AG09309 (cell line): ENCODE measurements at places on chromosomes 5 and 9.
A peak's percentile ranks its signal among the peaks of the same experiment; 100 is the strongest.

- DNase-seq = no peak
These were observed 62.2 kb downstream of the ADAMTS16 start for GRCh38 chr5:5202321-5202720.

DNA sequence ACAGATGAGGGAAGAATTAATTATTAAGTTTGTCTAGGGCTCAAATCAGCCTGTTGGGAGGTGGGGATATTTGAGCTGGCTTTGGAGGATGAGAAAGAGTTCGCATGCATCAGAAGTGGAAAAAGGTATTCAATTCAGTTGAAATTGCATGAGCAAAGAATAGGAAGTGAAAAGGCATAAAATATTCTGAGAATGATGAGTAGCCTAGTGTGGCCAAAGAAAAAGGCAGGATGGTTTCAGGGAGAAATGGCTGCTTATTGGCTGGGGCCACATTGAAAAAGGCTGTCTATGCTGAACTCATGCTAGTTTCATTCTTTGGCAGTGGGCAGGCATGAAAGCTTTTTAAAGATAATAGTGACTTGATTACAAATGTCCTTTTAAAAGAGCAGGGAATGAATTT lies 235.4 kb upstream of the RIOK2 start:
- no peak for DNase-seq

DNA sequence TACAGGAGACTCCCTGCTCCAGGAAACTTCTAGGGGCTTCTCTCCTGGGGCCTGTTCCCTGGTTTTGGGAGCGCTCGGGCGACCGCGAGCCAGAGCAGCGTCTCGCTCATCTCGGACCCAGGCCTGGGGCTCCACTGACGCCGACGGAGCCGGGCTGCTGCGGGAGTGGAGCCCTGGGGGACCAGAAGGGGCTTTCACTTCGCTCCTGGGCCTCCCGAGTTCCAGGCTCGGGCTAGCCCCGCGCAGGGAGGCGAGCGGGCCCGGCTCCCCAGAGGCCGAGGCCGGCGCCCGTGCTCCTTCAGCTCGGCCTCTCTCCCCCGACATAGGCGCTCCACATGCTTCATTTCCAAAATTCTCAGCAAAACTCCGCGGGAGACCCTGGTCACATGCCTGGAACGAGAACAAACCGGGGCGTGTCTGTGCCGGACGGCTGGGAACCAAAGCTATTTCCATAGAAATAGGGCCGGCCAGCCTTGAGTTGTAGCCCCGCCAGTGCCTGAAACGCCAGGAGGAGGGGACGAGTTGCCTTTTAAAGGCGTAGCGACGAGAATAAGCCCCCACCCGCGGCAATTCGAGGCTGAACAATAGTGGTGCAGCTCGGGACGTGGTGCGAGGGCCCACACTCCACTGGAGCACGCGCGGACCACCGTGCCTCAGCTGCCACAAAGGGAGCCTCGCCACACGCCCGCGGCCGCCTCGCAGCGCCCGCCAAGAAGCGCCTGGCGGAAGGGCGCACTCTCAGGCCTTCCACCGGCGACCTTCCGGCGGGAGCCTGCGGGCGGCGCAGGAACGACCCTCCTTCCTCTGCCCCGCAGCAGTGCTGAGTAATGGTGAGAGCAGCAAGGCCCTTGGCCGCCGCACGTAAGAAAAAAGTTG lies 1.1 kb upstream of the G3BP1 start:
- no peak for DNase-seq

- DNase-seq = no peak
These were observed 35.6 kb upstream of the NIM1K start for GRCh38 chr5:43156388-43156787.

- DNase-seq = no peak
These were observed 293.2 kb downstream of the CWC27 start for GRCh38 chr5:65061974-65062353.

DNA sequence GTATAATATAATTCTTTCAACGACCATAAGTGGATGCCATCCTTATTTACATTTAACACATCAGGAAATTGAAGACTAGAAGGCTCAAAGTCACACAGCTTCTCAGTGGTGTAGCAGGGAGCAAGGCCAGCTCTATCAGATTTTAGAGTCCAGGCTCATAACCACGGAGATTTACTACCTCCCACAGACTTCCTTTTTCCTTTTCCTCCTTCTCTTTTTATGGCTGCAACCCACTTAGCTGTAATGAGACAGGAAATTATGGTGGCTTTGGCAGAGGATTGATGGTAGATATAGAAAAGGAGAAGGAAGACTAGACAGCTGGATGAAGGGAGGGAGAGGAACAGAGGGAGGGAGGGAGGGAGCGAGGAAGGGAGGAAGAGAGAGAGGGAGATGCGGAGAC lies 47.4 kb downstream of the SPEF2 start:
- DNase-seq = no peak

DNA sequence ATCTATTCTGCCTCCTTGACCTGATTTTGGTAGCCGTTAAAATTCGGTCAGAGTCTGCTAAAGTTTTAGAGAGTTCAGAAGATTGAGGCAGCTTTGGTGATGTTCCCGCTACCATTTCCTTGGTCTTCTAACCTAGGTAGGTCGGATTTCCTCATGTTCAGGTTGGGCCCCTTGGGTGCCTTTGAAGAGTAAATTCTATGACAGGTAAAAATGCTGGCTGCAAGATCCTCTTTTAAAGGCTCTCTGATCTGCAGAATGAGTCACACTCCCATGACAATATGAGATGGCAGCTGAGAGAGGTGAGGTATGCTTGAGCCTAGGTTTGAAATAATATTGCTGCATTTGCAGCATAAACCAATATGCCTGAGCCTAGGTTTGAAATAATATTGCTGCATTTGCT lies 198.9 kb downstream of the TSSK1B start:
- no peak for DNase-seq

DNA sequence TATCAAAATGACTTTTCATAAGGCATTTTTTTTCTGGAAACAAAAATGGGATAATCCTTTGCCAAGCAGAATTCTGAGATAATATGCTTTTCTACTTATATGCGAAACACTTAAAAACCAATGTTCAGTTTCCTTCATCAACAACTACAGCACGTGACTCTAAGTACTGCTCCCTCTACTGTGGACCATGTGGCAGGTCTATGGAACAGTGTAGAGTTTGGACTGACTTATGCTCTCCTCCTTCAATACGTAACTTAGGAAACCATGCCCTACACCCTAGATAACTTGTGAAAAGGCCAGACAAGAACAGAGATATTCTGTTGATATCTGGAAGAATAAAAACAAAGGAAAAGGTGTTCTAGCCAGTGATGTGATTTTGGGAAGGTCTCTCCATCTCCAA lies 111.3 kb upstream of the GNA14 start:
- DNase-seq = no peak

GRCh38 chr5:158724521-158725188 lies 375.1 kb downstream of the EBF1 start:
- no peak for DNase-seq

- DNase-seq = no peak
These were observed 32.8 kb downstream of the ZNF608 start for GRCh38 chr5:124713595-124713994.

GRCh38 chr5:137223324-137224295 lies 275.5 kb downstream of the SPOCK1 start:
- no peak for DNase-seq

- DNase-seq = no peak
These were observed 350.5 kb upstream of the DAB2 start for GRCh38 chr5:39775086-39775796.

- no peak for DNase-seq
These were observed 40.4 kb upstream of the ORM1 start for GRCh38 chr9:114282507-114282906.

DNA sequence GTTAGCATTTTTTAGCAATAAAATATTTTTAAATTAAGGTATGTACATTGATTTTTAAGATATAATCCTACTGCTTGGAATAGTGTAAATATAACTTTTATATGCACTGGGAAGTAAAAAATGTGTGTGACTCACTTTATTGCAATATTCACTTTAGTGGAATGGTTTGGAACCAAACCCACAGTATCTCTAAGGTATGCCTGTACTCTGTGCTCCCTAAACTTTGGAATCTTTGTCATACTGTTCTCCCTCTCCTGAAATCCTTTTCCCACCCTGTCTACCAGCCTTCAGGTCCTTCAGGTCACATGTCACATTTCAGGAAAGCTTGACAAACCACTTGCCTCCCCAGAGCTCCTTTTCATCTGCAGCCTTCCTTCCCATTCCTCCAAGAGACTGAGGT lies 308.7 kb downstream of the SPOCK1 start:
- peak; percentile 31 for DNase-seq
